ENCODE measurements at places on chromosomes 7 and 10.

- DNase-seq, result no peak
These were observed 365.1 kb upstream of the NFE2L3 start for GRCh38 chr7:25786936-25787335.

DNA sequence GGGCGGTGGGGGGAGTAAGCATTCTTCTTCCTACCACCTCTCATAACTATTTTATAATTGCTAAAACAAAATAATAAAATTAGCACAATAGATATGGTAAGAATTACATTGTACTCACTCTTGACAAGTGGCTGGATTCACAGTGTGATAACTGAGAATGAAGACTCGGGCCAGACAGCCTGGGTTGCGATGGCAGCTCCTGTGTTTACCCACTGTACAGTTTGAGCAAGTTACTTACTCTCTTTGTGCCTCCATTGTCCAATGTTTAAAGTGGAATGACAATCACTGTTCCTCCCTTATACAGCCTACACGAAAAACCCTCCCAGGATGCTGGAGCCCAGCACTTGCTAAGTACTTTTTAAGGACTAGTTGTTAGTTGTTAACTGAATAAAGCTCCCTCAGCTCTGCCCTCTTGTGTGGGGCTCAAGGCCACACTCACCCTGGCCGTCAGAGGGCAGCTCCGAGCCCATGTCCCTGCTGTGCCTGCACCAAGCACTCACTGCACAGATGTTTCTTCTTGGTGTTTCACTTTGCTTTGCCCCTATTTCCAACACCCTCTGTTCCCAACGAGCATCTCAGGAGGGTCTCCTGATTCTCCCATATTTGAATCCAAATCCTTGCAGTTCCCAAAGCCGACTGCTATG, 56.4 kb upstream of the NPS start:
- no peak for DNase-seq

DNA sequence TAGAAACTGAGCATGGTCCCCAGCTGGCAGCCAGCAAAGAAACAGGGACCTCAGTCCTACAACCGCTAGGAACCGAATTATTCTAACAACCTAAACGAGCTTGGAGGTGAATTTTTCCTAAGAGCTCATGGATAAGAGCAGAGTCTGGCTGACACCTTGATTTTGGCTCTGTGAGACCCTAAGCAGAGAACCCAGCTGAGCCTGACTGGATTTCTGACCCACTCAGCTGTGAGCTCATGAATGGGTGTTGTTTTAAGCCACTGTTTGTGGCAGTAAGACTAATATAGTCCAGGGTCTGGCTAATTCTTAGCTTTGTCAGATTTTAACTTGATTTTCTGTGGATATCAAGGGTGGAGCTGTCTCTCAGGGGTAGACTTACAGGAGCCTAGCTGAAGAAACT, 77.1 kb downstream of the KAT6B start:
- no peak for DNase-seq

- no peak for DNase-seq
These were observed 12.6 kb downstream of the PWWP2B start for GRCh38 chr10:132409667-132410028.

GRCh38 chr7:90262438-90262837, 17.5 kb downstream of the CFAP69 start:
- no peak for DNase-seq

DNA sequence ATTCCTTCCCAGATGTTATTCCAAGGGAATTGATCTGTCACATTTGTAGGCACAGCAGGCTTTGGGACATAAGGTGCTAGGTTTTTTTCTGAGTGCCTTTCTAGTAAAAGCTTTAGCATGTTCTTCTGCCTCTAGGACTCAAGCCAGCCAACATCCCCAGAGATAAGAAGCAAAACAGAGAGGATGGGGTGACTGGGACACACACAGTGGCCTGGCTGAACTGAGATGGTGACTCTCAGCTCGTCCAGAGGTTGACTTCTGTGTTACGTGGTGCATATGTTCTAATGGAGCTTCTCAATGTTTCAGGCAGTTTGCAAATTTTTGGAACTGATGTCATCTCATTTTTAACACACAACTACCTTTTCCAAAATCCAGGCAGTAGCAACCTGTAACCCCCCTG, 188.1 kb upstream of the CELF2 start:
- DNase-seq, result no peak

DNA sequence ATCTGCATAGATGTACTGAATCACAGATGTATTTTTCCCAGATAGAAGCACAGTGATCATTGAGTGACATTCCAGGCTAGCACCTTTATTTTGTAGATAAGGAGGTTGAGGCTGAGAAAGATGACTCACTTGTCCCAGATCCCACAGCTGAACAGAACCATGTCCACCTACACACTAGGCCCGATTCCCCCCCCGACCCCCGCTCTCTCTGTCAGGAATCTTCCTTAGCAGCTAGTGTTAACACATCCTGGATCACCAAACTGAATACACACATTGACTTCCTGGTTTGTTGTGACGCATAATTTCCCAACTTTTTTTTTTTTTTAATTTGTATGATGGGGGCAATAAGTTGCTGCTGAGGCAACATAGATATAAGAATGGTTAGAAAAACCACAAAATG, 5.2 kb downstream of the SFMBT2 start:
- DNase-seq, result no peak

DNA sequence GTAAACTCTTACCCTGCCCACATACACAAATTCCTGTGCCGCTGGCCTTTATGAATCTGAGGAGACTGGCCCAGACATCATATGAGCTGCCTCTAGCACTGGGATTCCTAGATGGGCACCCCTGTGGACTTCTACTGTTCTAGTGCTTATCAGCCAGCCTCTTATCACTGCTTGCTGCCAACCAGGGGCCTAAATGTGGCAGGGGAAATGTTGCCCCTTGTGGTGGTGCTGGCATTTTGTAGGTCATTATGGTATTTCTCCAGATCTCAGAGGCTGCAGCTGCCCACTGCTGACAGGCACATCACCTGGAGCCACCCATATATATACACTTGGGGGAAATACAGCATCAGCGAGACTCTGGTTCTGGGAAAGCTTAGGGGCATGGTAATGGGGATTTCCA, 5.4 kb downstream of the SFR1 start:
- DNase-seq, result peak; percentile 41

- DNase-seq, result no peak
These were observed 9.9 kb downstream of the TWIST1 start for GRCh38 chr7:19107356-19108146.

GRCh38 chr7:98210513-98211220, 572 bp upstream of the BHLHA15 start:
- peak; percentile 24 for DNase-seq

DNA sequence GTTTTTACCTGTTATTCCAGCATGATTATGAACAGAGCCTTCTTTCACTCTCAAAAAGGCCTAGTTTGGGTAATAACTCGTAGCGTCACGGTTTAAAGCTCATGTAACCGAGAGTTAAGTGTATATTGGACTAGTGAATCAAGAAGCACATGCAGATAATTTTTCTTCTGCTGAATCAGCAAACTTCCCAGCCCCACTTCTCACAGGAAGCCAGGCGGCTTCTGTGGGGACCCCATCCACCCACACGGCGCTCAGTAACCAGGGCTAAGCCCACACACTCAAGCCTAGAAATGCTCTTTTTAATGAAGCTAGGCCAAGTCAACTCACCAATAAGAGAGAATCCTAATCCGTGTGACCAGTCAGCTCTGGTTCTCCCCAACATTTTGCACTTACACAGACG, 191.2 kb upstream of the MGMT start:
- no peak for DNase-seq

DNA sequence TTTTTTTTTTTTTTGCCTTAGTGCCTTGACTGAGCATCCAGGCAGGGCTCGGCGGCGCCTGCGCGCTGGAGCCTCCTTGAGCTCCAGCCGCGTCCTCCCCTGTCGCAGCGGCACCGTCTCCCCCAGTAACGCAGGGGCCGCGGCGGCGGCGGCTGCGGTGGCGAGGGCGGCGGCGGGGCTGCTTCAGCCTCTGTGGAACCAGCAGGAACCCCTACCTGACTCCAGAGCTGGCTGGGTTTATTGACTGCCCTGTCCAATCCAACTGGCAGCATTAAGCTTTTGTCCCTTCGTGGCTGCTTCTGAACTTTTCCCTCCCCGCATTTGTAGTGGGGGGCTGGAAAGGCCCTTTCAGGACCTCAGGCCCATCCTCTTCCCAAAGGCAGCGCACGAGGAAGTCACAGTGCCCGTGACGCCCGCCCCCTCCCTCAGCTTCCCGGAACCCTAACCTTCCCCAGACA, at the start of gene GPR85:
TSS of gene GPR85 (minus strand) at position 397 of the 458 bp plus-strand sequence. CDS start 2,106 bp downstream, outside the sequence.
- peak; percentile 59 for DNase-seq

GRCh38 chr7:129386506-129386905, 47.7 kb upstream of the STRIP2 start:
- no peak for DNase-seq

DNA sequence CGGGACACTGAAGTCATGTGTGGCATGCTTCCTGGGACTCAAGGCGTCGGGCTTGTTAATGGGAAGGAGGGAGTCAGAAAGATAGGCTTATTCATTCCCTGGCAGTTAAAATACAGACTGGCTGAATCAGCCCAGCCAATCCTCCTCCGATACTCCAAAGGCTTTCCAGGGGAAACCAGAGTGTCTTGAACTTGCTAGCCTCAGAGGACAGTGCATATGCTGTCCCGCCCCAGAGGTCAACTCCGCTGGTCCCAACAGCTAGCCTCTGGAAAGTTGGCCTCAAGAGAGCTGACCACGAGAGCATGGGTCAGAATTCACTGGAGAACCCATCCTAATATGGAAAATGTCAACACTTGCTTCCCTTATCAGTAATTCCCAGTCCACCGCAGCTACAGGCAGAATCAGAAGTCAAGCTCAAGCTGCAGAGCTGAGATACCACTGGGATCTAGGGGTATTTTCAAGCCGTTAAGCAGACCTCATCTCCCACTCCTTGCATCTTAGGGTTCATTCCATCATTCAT, 43.0 kb downstream of the ELMO1 start:
- no peak for DNase-seq

Measured in dorsolateral prefrontal cortex (tissue), 122 donors.